ENCODE measurements at places on chromosomes 16 and 17.

GRCh38 chr16:29744541-29745101 lies 1.2 kb downstream of the C16orf54 start:
- DNase-seq, result no peak
- H3K27me3 ChIP-seq, result no peaks in the 10 kb centered on the region
- peaks cover 15% of the 10 kb centered on the region for H3K4me1 ChIP-seq
- H3K36me3 ChIP-seq, result no peaks in the 10 kb centered on the region

DNA sequence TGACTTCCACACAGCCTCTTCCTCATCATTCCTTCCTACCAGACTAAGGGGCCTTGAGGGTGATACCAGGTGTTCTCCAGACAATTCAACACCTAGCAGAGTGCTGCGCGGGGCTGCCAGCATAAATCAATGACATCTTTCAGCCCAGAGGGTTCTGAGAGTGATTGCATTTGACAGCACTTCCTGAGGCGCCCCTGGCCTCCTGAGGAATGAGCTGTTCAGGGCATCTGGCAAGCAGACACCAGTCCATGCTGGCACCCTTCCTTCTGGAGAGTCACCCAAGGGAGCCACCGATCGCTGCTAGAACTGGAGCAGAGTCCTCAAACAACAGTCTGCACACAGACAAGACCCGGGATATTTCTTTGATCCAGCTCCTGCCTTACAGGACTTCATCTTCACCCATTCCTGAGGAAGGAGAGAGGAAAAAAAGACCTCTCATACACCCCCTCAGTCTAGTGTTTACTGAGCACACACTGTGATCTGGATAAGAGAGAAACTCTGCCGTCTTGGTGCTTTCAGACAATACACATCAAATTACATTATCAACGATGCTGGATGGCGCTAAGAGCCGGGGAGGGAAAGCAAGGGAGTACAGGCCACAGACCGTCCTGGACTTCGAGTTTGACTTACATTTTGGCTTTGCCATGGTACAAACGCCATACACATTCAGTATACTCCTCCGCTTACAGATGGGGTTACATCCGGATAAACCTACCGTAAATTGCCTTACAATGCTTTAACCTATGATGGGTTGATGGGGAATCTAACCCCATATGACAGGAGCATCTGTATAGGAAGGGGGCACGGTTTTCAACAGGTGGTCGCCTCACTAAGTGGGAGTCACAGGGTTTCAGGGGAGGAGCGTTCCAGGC lies 23.0 kb downstream of the NPTX1 start:
- H3K4me3 ChIP-seq, result no peak overlapping the region
- no peak overlapping the region for H3K27ac ChIP-seq
- no peaks in the 10 kb centered on the region for H3K36me3 ChIP-seq

DNA sequence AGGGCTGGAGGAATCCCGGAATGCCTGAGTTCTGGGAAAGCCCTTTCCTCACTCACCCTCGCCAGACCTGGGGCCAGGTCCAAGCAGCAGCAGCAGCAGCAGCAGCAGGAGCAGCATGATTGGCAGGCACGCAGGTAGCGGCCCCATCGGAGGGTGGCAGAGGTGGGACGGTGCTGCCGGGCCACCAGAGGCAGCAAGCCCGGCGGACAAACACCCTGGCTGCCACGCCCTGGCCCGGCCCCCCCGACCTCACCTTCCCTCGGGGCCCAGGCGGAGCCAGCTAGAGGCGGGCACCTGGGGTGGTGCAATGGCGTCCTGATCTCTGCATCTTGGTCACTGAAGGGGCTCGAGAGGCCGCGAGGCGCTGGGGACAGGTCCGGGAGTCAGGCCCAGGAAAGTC lies 122.4 kb downstream of the LAT start:
- H3K27ac ChIP-seq, result no peak overlapping the region
- no peak overlapping the region for H3K4me3 ChIP-seq
- peaks cover 9% of the 10 kb centered on the region for H3K4me1 ChIP-seq
- no peaks in the 10 kb centered on the region for H3K36me3 ChIP-seq

DNA sequence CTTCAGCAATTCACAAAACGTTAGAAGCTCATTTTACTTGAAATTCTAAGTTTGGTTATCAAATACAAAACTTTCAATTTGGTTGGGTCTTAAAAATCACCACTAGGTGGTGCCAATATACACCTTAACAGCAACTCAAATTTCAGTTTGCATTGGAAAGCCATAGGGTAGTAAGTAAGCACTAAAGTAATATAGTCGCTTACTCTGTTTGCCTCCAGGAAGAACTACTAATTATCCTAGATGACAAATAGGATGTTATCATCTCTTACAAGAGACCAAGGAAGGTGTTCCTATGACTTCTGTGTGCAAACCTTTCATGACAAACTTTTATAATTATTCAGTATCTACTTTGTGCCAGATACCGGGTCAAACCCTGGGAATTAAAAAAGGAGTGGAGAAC lies 93.3 kb downstream of the MYO1D start:
- H3K27me3 ChIP-seq, result no peaks in the 10 kb centered on the region
- DNase-seq, result peak; percentile 78
- no peak overlapping the region for H3K4me3 ChIP-seq
- H3K36me3 ChIP-seq, result no peaks in the 10 kb centered on the region
- H3K4me1 ChIP-seq, result no peaks in the 10 kb centered on the region
- peak overlapping the region; percentile 3 for H3K27ac ChIP-seq

- H3K27me3 ChIP-seq, result no peaks in the 10 kb centered on the region
- H3K4me3 ChIP-seq, result no peak overlapping the region
- H3K36me3 ChIP-seq, result peaks cover 5% of the 10 kb centered on the region
- no peak for DNase-seq
Observed at GRCh38 chr16:58537124-58537906, 22.0 kb downstream of the SETD6 start.

Measured in hepatocyte (in vitro differentiated cells).